Astrocyte (in vitro differentiated cells and primary cell): ENCODE measurements at places on chromosomes 12 and 14. TPM values are rescaled to one million over a fixed set of nuclear protein-coding genes. Genes with fewer than 3 reads are reported as not detected.

DNA sequence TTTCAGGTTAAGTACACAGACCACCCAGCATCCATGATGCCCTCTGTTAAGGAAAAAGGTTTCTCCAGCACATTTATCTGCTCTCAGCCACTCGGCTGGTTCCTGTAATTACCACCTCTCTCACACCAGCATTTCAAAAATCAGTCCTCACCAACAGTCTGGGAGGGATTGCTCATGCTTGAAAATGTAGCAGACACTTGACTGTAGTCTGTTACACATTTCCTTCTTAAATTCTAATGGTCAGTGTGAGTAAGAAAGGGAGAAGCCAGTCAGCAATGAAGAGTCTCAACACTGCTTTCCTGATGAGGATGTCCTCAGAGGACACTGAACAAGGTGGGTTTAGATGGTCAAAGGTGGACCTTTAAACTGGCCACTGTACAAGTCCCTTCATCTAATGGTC, 6.0 kb downstream of the ZBTB39 start:
- no peak for DNase-seq

DNA sequence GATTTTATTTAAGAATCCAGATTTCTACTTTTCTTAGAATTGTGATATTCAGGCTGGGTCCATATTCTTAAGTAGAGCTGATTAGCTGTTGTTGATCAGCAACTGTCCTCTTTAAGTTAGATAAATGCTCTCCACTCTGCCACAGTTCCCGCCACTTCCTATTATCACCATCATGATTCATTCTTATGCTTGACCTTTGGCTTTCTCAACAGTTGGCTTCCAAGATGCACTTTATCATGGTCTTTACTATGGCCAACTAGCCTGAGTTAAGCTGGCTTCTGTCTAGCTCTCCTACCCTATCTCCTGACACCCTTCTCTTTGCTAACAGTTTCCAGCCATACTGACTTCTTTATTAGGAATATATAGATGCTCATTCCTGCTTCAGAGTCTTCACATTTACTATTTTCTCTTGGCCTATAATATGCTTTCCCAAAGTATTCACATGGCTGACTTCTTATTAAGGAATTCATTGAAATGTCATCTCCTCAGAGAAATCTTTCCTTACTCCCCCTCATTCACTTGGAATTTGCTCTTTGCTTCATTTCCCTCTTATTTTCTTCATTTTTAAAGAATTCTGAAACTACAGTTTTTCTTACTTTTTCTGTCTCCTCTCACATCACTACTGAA, 149.0 kb upstream of the IGF1 start:
- peak; percentile 20 for DNase-seq

GRCh38 chr12:49161092-49161795, 27.6 kb downstream of the TUBA1A start:
- no peak for DNase-seq

- no peak for DNase-seq
Observed at GRCh38 chr14:34722723-34723545, 8.5 kb upstream of the CFL2 start.

GRCh38 chr12:45655186-45655585, 74.3 kb upstream of the ARID2 start:
- no peak for DNase-seq

DNA sequence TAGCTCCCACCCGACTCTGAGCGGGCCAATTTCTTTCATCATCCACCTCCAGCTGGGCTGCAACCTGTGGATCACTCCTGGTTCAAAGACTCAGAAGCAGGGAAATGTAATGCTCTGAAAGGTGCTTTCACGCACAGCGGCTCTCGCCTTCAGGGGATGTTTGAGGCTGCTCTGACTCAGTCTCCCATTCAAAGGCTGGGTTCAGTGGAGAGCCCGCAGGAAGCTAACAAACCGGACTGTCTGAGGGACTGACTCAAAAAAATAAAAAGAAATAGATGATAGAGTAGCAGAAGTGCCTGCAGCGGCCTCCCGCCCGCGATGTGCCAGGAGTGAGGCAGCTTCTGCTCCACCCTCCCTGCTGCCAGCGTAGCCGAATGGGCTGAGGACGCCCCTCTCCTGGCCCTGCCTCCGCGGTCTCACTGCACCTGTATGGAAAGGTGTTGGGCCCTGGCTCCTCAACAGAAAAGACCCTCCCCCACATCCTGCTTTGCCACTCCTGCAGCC, 98.0 kb downstream of the GCH1 start:
- no peak for DNase-seq

DNA sequence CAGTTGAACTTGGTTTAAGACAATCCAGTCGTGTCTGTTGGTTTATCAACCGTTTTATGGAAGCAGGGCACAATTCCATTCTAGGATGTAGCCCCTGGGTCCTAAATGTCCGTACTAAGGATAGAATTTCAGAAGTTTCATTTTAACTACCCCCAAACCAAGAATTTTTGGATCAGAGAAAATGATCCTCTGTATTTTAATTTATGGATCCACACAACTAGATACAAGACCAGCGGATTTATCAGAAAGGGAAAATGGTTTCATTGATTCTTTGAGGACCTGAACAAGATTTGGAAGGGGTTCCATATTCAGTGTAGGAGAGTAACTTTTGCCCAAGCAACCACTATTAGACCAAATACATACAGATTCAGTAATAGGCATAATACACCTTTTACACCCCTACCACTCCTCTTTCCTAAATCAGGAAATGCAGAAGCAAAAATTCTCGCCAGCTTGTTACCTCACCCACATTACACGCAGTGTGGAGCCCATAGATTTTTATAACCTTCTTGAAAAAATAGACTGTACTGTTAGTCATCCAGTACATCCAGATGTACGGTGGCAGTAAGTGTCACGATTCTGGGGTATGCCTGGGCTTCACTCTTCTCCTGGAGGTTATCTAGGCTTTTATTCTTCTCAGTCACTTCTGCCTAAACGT, 1.4 kb upstream of the FBXL14 start:
- DNase-seq, result no peak

- DNase-seq, result no peak
Observed at GRCh38 chr12:54162741-54163140, 26.0 kb downstream of the SMUG1 start.

DNA sequence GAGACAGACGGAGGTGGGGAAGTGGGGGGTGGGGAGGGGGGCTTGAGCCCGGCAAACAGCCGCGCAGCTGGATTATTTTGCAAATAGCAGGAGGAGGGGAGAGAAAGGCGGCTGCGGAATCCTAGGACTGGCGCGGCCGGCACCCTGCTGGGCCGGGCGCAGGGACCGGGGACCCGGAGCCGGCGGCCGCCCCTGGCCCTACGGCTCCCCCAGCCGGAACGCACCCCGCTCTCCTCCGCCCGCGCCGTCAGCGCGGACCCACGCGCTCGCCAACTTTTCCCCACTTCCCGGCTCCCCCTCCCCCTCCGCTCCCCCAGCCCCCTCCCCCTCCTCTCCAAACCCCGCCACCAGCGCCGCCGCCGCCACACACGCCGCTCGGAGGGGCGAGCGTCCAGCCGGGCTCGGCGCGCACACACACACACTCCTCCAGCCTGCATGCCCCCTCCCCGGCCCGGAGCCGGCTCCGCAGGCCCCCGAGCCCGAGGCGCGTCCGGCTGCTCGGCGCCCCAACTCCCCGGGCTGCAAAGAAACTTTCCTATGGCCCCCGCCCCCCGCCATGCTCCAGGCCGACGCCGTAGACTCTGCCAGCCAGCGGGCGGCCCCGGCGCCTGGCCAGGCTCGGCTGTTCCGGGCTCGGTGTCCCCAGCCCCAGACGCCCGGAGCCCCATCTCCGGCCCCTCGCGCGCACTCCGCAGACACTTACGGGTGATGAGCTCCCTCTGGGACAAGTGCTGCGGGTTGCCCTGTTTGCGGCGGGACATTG, 1.4 kb downstream of the BCL11B start:
- DNase-seq, result no peak

GRCh38 chr12:116076399-116076798, 201.1 kb downstream of the MED13L start:
- peak; percentile 11 for DNase-seq

DNA sequence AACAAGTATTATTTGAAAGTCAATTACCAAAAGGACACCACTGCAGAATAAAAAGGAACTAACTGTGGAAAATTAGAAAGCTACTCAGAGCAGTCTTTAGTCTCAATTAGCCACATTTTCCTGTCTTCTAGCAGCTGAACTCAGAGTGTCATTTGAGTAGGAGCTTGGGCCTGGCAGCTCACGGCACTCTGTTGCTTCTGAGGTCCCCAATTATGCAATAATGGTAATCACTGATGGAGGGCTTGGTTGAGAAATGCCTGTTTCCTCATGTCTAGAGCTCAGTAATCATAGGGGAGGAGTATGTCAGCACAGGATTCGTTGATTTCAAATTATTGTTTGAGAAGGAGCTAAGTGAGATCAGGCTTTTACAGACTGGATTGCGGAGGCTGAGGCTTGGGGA, 108.6 kb downstream of the VRK1 start:
- no peak for DNase-seq

DNA sequence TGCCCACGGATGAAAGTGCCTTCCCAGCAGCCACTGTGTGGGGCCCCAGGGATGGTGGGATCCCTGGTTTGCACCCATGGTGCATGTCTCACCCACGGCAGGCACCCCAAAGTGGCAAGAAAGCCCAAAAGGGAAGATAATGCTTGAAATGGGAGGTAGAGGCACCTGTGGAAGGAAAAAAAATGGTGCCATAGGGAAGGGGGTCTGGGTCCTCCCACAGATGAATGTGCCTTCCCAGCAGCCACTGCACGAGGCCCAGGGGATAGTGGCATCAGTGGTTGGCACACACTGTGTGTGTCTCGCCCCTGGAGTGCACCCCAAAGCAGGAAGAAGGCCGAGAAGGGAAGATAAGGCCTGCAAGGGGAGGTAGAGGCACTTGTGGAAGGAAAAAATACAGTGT, 264.2 kb downstream of the ALG10 start:
- no peak for DNase-seq

- DNase-seq, result no peak
Observed at GRCh38 chr12:14201291-14201690, 164.2 kb upstream of the ATF7IP start.

- peak; percentile 75 for DNase-seq
Observed at GRCh38 chr12:124906606-124907261, 7.7 kb downstream of the UBC start.

GRCh38 chr12:77494296-77494695, 336.4 kb upstream of the NAV3 start:
- DNase-seq, result peak; percentile 36

- DNase-seq, result peak; percentile 79
Observed at GRCh38 chr12:95646781-95647190, 95.5 kb upstream of the USP44 start.

- no peak for DNase-seq
Observed at GRCh38 chr12:84362552-84362897, 550.1 kb downstream of the SLC6A15 start.

DNA sequence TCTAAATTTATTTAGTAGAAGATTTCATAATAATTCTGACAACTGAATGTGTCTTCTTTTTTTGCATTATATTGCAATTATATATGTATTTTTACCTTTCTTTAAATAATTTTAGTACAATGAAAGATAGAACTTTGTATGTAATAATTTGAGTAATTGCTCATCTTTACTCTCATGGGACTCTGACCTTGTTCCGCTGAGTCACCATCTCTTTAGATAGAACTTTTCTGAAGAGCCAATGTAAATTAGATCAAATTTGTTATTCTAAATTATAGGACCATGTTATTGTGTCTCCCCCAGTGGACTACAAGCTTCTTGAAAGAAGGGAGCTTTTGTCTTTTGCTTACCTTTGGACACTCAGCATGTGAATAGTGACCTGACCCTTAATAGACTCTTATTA, 96.1 kb downstream of the TRHDE start:
- DNase-seq, result no peak

DNA sequence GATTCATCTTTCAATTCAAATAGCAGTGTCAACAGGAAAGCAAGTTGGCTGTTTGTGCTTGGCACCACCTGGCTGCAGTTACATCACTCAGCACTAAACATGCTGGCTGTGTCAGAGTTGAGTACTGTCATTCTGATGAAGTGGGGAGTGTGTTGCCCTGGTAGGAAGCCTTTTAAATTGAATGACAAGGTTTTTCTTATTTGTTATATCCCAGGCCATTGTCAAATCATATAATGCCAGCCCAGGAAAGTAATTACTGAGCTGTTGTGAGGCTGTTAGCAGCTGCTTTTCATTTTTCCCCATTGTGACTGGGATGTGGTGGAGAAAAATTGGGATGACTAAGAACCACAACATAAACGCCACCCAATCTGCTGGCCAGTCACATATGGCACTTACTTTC, 106.5 kb upstream of the PRKD1 start:
- peak; percentile 9 for DNase-seq

- no peak for DNase-seq
Observed at GRCh38 chr12:46450279-46450748, 77.7 kb upstream of the SLC38A2 start.

GRCh38 chr14:97626088-97626487, 828.9 kb downstream of the VRK1 start:
- no peak for DNase-seq

DNA sequence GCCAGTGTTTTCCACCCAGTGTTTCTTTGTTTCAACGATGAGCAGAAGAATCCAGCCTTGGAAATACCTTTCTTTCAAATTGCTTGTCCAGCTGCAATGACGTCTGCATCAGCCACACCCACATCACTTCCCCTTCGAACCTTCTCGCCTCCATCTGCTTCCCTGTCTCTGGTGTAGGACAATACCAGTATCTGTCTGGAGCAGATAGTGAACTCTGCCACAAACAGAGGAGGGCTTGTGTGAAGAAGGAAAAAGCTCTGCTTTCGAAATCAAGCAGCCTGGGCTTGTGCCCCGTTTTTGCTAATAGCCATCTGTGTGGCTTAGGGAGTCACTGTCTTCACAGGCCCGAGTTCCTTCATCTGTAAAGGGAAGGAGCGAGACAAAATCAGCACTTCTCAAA, 415.4 kb downstream of the ZFP36L1 start:
- DNase-seq, result peak; percentile 70

- peak; percentile 29 for DNase-seq
Observed at GRCh38 chr12:76135456-76135855, 51.0 kb upstream of the NAP1L1 start.

GRCh38 chr14:62076368-62076767, 314.1 kb downstream of the SNAPC1 start:
- DNase-seq, result no peak

Gene VTI1B
- 82.7 and 92.0 TPM in 2 replicates for total RNA-seq

Gene A2M
- total RNA-seq, result 4.2 and 10.7 TPM in 2 replicates

Gene MYF6
- not detected in 2 replicates for total RNA-seq

Gene PGF
- 2.5 and 3.5 TPM in 2 replicates for total RNA-seq

Gene KLRC3
- 0.94 and 1.2 TPM in 2 replicates for total RNA-seq

Gene ETFRF1
- total RNA-seq, result 6.7 and 9.2 TPM in 2 replicates

Gene HOXC9
- total RNA-seq, result not detected in 2 replicates

Gene ADCY4
- 0.32 and 0.67 TPM in 2 replicates for total RNA-seq

Gene MDGA2
- total RNA-seq, result 2.0 and 2.4 TPM in 2 replicates

Gene RPL36AL
- 166 and 194 TPM in 2 replicates for total RNA-seq

Gene AQP5
- total RNA-seq, result not detected in 2 replicates

Gene OLR1
- total RNA-seq, result 0.96 and 0.98 TPM in 2 replicates

Gene BCL11B
- 1.1 and 2.0 TPM in 2 replicates for total RNA-seq

Gene SYT1
- total RNA-seq, result 24.0 and 33.2 TPM in 2 replicates

Gene KRT1
- total RNA-seq, result not detected in 2 replicates

Gene NKX2-8
- total RNA-seq, result not detected in 2 replicates

Gene RECQL
- 49.1 and 49.7 TPM in 2 replicates for total RNA-seq

Gene FITM1
- total RNA-seq, result 0.25 TPM in 1 of 2 replicates, not detected in the other
